ENCODE measurements at places on chromosomes 6 and 20. TPM values are rescaled to one million over a fixed set of nuclear protein-coding genes. Genes with fewer than 3 reads are reported as not detected.

DNA sequence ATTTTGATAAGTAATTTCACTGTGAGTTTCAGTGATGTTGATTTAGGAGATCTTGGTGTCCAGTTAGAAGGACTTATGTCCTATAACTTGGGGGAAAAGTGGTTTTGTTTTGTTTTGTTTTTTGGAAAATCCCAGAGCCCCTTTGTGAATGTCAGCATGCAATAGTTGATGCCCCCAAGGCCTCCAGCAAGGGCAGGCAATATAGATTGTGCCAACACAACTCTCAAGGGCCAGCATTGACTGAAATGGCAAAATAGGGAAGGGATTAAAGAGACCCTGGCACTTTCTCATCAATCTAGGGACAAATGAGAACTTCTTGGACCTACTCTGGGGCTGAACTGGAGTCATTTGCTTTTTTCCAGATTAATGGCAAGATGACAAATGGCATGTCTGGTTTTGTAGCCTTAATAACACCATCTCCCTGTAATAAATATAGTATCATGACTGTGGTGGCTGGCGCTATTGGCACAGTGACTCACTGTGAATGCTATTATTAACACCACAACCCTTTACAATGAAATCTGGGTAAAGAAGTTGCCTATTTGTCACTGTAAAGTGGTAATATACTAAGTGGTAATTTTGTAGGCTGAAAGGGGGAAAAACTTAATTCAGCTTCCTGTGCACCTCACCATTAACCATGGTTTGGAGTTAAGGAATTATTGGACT, 51.8 kb downstream of the ABRACL start:
- DNase-seq: peak; percentile 38

GRCh38 chr6:14518515-14519217, 401.1 kb downstream of the CD83 start:
- no peak for DNase-seq

DEF6 gene
- total RNA-seq: 28.7 TPM

- DNase-seq: no peak
These were observed 132.8 kb downstream of the FNDC1 start for GRCh38 chr6:159301810-159302593.

DNA sequence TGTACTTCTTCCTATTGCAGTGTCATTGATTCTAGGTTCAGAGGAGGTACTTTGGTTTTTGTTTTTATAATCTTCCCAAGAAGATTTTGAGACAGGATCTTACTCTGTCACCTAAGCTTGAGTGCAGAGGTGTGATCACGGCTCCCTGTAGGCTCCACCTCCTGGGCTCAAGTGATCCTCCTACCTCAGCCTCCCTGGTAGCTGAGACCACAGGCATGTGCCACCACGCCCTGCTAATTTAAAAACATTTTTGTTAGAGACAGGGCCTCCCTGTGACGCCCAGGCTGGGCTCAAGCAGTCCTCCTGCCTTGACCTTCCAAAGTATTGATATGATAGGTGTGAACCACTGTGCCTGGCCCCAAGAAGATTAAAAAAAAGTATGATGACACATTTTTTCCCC, 3.4 kb upstream of the SLC17A5 start:
- peak; percentile 34 for DNase-seq

DNA sequence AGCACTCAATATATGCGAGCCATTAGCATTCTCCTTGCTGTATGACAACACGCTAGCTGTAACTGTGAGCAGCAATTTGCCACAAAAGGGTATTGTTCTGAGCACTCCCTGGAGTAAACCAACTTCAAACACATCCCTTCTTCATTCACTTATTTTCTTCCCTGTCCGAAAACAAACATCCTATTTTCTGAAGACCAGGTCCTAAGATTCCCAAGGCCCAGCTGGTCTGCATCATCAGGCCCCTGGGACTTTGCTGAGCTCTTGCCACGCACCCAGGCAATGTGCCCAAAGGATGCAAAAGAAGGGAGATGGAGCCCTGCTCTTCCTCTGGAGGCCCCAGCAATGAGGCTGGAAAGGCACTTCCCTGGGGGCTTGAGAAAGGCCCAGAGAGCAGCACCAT, 118.1 kb downstream of the PREX1 start:
- no peak for DNase-seq

GRCh38 chr20:41135187-41135887, 2.0 kb upstream of the PLCG1 start:
- peak; percentile 49 for DNase-seq

GRCh38 chr6:75504465-75505222, 11.0 kb upstream of the FILIP1 start:
- no peak for DNase-seq

DNA sequence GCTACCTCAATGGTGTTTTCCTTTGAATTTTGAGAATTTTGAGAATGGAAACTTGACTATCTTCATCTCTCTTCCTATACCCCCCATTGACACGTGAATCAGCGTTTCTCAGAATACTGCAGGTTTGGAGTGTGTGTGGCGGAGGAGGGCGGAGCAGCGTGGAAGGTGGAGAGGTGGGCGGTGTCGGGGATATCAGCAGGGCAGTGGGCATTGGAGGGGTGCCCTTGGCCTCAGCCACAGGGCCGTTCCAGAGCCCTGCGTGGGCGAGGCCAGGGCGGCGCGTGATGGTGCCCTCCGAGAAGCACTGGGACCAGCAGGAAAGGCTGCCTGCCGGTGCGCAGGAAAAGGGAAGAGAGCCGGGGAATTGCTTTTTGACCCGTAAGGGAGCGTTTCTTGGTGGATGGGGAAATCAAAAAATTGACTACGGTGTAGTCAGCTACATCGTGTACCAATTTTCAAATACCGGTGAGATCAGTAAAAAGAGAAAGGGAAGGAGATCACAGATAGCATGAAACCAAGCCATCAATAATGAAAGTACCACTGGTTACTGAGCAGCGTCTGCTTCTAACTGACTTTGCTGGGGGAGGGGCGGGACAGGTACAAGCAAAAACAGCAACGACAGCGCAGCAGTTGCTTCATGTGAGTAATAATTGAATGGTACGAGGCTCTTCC, 82.7 kb upstream of the DUSP22 start:
- DNase-seq: no peak

- no peak for DNase-seq
These were observed 507.7 kb downstream of the PREX1 start for GRCh38 chr20:48319943-48320584.

- DNase-seq: no peak
These were observed 145.7 kb upstream of the RREB1 start for GRCh38 chr6:6962086-6962485.

- DNase-seq: no peak
These were observed 34.2 kb downstream of the PTPRA start for GRCh38 chr20:2907519-2907918.

IPCEF1 gene
- total RNA-seq: not detected

- no peak for DNase-seq
These were observed 46.5 kb upstream of the IFNGR1 start for GRCh38 chr6:137265561-137266308.

DDO gene
- 0.07 TPM for total RNA-seq

DNA sequence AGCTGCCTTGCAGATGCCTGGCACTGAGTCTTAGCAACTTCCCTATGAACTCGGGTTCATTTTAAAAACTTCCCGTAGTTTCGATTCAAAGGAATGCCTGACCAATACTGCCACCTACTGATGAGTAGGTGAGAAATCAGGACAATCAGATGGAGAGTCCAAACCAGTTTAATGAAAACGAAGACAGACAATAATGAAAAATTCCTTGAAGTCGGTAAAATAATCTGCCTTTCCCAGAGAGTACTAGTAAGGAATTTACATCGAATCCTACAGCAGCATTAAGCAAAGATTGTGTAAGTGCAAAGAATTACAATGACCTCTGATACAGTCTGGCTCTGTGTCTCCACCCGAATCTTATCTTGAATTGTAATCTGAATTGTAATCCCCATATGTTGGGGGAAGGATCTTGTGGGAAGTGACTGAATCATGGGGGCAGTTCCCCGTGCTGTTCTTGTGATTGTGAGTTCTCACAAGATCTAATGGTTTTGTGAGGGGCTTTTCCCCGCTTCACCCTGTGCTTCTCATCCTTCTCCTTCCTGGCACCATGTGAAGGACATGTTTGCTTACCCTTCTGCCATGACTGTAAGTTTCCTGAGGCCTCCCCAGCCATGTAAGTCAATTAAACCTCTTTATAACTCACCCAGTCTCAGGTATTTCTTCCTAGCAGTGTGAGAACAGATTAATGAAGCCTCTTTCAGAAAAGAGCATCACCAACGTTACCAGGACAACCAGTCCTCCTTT, 134.4 kb downstream of the ARHGAP18 start:
- peak; percentile 41 for DNase-seq

GRCh38 chr20:33095249-33095648, 15.8 kb downstream of the BPIFB4 start:
- DNase-seq: no peak

BMP7 gene
- total RNA-seq: not detected

FLRT3 gene
- total RNA-seq: 61.2 TPM

- no peak for DNase-seq
These were observed 105.1 kb downstream of the SNAP25 start for GRCh38 chr20:10323729-10324128.

METTL24 gene
- total RNA-seq: not detected

DNA sequence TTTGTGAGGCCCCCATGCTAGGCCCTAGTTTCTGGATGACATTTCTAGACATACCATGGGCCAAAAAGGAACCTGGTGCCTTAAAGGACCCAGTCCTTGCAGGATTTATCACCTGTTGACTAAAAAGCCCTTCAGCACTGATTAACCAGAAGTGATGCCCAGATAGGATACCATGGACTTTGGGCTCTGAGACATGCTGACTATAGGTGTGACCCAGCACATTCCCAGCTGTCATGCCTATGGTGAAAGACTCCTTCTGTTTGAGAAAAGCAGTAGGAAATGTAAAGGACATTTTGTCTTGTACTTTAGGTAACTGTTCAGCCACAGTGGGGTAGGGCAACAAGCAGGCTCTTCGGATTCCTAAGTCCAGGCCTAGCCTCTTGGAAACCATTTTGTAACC, 724.2 kb downstream of the CD109 start:
- no peak for DNase-seq

DNA sequence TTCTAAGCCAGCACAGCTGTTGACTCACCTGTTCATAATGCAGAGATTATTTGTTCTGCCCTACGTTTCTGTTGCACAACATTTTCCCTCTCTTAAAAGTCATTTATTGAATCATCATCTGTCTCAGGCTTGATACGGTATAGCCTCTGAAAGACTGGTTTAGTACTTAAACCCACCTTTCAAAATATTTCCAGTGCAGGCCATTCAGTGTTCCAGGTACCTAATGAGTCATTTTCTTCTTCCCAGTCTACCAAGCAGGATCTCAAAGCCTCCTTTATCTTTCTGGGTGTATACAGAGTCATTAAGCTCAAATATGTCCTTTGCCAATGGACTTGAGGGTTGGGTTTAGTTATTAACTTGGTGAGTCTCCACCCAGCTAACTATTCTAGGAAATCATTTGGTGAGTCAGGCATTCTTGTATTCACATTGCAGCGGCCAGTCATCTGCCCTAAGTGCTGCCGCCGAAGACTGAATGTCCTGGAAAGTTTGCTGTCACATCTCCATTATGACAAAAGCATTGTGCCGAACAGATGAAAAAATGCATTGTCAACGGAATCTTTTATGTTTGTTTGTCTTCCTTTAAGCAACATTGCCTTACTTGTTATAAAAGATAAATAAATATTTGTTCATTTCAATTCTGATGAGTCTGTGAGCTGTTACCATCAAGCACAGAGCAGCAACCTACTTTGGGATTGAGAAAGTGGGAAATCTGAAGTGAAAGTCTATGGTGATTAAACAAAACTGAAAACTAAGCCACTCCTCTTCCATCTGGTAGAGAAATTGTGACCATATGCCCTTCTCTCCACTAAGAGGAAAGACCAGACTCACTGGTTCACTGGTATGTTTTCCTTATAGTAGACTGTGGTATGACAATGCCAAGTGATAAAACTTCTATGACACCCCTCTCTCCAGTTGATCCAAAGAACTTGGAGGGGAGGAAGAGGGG, 14.3 kb upstream of the FAM135A start:
- DNase-seq: peak; percentile 98

GRCh38 chr6:117399924-117400323, 25.8 kb downstream of the ROS1 start:
- DNase-seq: no peak

All from foreskin keratinocyte (primary cell).